ENCODE measurements at places on chromosomes 1 and 21. TPM values are rescaled to one million over a fixed set of nuclear protein-coding genes. Genes with fewer than 3 reads are reported as not detected.

The REG4 gene
- total RNA-seq = not detected

DNA sequence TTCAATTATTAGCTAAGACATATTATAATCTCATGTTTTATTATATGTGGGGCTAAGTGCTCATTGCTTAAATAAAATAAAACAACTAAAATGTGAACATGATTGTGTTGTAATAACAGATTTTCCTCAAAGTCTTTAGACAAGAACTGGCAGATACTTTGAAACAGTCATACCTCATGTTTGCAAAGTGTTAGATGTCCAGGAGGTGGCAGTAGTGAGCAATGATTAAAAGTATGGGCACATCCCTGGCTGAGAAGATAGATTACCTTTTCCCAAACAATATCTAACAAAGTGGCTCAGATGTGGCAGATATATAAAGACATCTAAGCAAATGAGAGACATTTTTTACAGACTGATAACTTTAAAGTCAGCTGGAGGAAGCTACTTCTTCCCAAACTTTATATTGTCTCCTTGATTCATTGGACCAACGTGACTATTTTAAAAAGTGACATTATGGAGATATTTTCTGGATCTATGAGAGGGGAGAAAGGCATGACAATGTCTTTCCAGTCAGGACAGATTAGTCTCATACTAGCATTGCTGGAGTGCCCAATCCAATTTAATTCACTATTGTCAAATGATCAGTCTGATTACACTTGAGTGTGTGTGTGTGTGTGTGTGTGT is 269.8 kb downstream of the S1PR1 start:
- no peak for DNase-seq

The NBPF19 gene
- 6.3 TPM for total RNA-seq

GRCh38 chr1:230083746-230084407 is 16.8 kb downstream of the GALNT2 start:
- no peak for DNase-seq

The BTBD8 gene
- total RNA-seq = 2.0 TPM

- DNase-seq = no peak
Observed at GRCh38 chr1:172177849-172178248, 242.6 kb upstream of the C1orf105 start.

The SRSF10 gene
- 49.5 TPM for total RNA-seq

GRCh38 chr1:198717510-198717909 is 78.7 kb downstream of the PTPRC start:
- no peak for DNase-seq

The C1orf116 gene
- total RNA-seq = 0.06 TPM

DNA sequence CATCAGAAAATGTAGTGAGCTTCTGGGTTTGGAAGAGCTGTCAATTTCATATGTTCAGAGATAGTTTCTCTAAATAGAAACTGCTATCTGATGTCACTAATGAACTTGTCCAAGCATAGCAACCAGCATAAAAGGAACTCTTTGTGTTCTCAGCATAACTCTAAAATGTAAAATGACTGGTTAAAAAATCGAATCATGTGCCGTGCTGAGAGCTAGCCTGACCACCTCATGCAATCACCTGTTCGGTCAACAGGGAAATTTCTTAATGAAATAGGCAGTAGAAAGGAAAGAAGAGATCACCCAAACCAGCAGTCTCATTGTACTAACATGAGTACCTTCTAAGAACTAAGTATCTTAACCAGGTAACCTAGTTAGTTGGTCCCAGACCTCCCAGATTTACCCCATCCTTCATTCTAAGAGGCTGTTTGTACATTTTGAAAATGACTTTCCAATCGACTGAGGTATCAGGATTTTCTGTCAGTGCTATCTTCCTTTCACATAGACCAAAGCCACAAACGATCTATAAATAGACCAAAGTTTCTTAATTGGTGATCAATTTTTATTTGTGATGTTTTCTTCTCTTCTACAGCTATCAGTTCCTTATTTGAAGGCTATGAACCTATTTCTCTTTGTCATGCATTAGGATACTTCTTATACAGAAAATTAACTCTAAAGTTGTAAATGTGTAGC is 147.3 kb downstream of the TLR5 start:
- DNase-seq = no peak

DNA sequence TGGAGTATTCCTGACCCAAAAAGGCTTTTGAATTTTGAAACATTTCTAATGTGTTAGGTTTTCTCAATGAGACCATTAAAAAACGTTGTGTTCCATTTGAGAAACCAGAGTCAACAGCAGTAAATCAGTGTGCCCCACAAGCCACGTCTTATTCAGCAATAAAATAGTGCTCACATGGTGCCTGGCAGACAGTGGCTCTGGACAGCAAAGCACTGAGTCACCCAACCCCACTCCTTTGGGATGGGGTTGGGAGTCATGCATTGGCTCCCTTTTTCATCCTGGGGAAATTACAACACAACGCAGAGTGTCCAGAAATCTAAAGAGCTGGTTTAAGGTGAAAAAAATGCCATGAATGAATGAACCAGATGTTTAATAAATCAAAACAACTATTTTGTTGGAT is 46.5 kb downstream of the KCNJ15 start:
- DNase-seq = peak; percentile 58
